ENCODE measurements at places on chromosomes 1 and 21.

- DNase-seq = no peak
These were observed 16.0 kb upstream of the ZNF496 start for GRCh38 chr1:247347477-247348222.

- no peak for DNase-seq
These were observed 207.9 kb downstream of the RRAGC start for GRCh38 chr1:38651669-38652068.

GRCh38 chr1:222617367-222617951, 438 bp upstream of the MIA3 start:
- peak; percentile 98 for DNase-seq

GRCh38 chr1:53025034-53025768, 36.8 kb upstream of the PODN start:
- no peak for DNase-seq

Measured in BE2C (cell line).